ENCODE measurements at places on chromosomes 16 and 17.
A peak's percentile ranks its signal among the peaks of the same experiment; 100 is the strongest.

DNA sequence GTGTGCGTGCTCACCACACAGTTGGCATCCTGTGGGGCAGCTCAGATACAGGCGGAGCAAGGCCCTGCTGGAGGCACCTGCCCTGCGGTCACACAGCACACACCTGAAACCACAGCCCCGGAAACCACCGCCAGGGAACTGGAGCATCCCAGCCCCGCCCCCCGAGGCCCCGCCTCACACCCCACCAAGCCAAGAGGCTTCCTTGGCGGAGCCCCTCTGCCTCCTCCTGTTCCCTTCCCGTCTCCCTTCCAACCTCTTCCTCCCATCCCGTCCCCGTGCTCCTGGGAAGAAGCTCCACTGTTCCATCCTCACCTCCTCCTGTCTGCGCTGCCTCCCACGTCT lies 205.5 kb downstream of the NTN1 start:
- no peak for DNase-seq

DNA sequence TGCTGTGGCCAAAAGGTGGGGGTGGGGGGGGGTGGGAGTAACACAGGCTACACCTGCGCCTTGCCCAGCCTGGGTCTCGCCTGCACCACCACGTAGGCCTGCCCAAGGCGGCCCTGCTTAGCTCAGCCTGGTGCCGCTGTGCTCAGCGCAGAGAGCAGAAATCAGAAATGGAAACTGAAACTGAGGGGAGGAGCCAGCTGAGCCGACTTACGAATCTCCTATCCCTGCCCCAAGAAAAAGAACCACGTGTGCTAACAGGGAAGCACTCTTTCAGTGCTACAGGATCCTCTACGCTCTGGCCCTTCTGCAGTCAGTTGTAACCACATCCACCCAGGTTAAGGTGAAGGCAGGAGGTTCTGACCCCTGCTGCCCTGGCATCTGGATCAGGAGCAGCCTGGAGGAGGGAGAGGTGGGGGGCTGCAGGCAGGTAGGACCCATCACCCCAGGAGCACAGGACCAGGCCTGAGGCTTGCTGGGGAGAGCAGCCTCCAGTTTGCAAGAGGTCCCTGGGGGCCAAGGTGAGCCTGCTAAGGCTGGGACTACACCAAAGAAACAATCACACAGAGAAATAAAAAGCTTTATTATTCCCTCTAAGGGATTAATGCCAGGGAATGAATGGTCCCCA lies at the start of gene DHX58:
Gene DHX58 (minus strand): TSS at position 163 of the 625 bp plus-strand sequence. CDS start 822 bp downstream, outside the sequence.
- DNase-seq = peak; percentile 76

DNA sequence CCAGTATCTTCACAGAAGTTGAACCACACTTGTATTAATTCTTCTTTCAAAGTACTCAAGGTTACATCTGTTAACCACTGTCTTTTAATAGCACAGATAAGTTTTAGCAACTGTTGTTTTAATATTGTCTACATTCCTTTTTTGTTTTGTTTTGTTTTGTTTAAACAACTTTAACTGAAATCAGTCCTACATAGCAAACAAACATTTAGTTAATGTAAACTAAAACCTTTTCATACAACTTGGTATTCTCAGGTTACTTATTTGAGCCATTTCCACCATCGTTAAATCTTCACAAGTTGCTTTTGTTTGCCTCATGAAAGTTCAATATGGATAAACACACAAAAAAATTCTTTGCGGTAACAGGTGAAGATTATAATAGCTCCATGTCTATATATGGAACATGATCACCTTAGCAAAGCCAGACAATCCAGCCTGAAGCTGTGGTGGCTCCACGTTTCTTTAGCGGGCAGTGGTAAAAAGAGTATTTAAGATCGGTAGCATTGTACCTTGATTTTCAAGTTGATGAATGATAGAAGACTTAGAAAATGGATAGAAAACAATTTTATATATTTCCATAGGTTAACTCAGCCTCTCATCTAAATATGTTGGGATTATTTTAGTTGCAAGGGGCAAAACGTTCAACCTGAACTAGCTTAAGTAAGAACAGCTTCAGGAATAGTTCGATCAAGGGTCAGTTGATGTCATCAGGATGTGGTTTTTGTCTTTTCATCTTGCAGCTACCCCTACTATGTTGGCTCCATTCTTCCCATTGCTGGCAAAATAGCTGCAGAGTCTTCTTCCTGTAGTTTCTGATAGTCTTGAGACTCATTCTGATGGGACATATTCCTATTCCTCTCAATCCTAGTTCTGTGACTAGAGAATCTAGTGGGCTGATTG lies 182.8 kb downstream of the FTO start:
- no peak for DNase-seq

- peak; percentile 82 for DNase-seq
Measured at GRCh38 chr17:1764284-1764683, 2.4 kb downstream of the SERPINF1 start.

DNA sequence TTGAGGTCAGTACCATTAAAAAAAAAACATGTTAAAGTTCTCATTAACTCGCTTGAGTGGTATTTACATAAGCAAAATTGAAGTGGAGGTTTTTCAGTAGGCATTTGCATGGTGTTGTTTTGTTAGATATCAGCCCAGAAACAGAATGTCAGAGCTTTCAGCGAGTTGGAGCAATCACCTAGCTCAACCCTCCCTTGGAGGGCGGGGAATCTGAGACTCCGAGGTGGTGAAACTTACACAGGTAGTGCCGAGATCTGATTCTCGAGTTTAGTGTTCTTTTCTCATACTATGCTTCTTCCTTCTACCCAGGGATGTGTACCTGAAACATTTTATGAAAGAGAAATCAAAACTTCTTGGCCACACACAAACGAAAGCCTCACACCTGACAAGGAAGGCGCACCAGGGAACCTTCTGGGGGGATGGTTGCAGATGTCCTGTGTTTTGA lies 6.6 kb downstream of the SEC14L1 start:
- DNase-seq = no peak

DNA sequence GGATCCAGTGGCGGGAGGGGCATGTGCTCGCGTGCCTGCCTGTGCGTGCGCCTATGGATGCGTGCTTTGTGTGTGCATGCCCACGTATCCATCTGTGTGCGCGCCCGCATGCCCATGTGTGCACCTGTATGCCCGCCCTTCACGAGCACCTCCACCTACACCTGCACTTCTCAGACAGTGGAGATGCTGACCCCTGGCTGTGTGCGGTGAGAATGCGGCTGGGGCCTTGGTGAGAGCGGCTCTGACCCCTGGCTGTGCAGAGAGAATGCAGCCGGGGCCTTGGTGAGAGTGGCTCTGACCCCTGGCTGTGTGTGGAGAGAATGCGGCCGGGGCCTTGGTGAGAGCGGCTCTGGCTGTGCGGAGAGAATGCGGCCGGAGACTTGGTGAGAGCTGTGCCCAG lies 33.9 kb downstream of the AXIN1 start:
- no peak for DNase-seq

DNA sequence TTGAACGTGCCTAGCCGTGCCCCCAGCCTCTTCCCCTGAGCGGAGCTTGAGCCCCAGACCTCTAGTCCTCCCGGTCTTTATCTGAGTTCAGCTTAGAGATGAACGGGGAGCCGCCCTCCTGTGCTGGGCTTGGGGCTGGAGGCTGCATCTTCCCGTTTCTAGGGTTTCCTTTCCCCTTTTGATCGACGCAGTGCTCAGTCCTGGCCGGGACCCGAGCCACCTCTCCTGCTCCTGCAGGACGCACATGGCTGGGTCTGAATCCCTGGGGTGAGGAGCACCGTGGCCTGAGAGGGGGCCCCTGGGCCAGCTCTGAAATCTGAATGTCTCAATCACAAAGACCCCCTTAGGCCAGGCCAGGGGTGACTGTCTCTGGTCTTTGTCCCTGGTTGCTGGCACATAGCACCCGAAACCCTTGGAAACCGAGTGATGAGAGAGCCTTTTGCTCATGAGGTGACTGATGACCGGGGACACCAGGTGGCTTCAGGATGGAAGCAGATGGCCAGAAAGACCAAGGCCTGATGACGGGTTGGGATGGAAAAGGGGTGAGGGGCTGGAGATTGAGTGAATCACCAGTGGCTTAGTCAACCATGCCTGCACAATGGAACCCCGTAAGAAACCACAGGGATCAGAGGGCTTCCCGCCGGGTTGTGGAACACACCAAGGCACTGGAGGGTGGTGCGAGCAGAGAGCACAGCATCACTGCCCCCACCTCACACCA lies 724 bp downstream of the GAA start:
- no peak for DNase-seq

DNA sequence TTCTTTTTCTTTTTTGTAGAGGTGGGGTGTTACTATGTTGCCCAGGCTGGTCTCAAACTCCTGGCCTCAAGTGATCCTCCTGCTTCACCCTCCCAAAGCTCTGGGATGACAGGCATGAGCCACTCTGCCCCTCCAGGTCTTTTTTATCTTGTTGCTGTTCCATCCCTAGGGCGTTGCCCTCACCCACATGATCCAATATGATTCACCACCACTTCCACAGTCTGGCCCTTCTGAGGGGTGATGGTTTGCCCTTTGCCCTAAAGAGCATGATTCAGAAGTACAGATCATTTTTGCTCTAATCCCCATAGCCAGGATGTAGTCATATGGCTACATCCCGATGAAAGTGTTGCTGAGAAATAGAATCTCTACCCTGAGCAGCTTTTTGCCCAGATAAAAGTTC lies 18.8 kb downstream of the STX4 start:
- peak; percentile 97 for DNase-seq

DNA sequence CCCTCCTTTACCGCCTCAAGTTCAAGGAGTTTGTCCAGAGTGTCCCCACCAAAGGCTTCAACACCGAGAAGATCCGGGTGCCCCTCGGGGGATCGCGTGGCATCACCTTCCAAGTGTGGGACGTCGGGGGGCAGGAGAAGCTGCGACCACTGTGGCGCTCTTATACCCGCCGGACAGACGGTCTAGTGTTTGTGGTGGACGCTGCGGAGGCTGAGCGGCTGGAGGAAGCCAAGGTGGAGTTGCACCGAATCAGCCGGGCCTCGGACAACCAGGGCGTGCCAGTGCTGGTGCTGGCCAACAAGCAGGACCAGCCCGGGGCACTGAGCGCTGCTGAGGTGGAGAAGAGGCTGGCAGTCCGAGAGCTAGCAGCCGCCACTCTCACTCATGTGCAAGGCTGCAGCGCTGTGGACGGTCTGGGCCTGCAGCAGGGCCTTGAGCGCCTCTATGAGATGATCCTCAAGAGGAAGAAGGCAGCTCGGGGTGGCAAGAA lies 1.1 kb downstream of the ARL4D start:
- no peak for DNase-seq

- DNase-seq = no peak
Measured at GRCh38 chr17:65261152-65261551, 124.0 kb downstream of the RGS9 start.

GRCh38 chr16:24745391-24745790 lies 15.9 kb downstream of the TNRC6A start:
- DNase-seq = no peak

DNA sequence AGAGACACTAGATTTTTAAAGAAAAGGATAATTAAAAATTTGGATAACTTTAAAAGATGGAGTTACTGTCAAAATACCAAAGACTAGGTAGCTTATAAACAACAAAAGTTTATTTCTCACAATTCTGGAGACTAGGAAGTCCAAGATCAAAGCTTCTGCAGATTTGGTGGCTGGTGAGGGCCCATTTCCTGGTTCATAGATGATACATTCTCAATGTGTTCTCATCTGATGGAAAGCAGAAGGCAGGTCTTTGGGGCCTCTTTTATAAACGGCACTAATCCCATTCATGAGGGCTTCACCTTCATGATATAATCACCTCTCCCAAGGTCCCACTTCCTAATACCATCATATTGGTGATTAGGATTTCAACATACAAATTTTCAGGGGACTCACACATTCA lies 33.7 kb downstream of the NLK start:
- DNase-seq = no peak

- DNase-seq = peak; percentile 28
Measured at GRCh38 chr17:10698096-10698818, 863 bp downstream of the ADPRM start.

GRCh38 chr16:2749476-2749875 lies 3.0 kb upstream of the SRRM2 start:
- no peak for DNase-seq

GRCh38 chr17:33847900-33848299 lies 407.2 kb upstream of the CCL2 start:
- DNase-seq = no peak

GRCh38 chr17:77185137-77185536 lies 44.4 kb downstream of the SEC14L1 start:
- no peak for DNase-seq

- no peak for DNase-seq
Measured at GRCh38 chr17:9292561-9292941, 271.2 kb downstream of the NTN1 start.

DNA sequence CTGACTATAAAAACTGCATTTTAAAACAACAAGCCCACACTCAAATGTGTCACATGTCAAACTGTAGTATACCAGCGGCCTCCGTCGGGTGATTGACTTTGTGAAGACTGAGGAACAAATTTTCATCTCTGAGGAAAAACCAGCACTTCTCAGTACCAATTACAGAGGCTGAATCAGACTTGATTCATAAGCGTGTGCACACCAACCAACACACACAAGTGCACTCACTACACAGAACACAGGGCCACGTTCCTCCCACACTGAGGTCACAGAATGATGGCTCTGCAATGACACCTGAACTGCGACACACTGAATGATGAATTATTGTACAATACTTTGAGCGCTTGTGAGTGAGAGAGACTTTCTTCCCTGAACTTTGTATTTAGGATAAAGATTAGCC lies 29.6 kb downstream of the XPO6 start:
- DNase-seq = no peak

DNA sequence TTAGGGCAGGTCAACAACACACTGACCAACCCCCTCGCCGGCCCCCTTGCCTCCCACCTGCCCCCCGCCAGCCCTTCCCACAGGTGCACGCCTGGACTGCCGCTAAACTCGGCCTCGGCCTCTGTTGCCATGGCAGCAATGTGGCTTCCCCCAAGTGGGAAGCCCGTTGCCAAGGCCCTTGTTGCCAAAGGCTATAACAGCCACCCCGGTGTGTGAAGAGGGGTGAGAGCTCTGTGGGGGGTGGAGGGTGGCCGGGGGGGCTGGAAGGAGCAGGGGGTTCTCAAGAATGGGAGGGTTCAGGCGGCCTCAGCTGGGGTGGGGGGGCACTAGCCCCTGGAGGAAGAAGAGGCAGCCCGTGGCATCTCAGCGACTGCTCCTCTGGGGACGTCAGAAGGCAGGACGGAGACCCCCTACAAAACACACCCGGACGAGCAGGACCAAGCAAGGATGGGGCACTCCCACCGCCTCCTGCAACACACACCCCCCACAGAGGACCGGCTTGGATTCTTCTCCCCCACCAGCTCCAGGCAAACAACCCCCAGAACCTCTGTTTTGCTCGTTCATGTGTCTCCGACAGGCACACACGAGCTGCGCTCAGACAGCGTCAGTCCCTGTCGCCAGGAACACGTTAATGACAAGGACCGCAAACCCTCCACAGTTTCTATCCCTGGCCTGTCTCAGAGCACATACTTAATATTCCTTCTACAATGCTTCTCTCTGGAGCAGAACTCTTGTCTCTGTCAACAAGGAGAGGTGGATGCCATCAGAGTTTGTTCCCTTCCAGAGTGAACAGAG lies 55.7 kb downstream of the ABR start:
- no peak for DNase-seq

DNA sequence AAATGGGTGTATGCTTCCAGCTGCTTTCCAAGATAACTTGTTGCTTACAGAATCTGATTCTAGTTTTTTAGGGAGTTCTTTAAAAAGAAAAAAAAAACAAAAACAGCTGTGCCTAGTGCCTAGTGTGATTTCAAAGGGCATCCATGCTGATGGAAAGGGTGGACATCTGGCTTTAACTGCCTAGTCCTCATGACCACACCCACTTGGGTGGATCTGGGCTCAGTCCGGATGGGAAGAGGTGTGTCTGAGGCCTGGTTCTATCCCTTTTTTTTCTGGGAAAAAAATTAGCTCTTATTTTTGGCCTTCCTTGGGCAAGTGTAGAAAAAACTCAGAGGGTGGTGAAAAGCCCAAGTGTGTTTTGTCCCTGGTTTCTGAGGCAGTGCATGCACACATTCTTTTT lies 132.3 kb upstream of the CDH11 start:
- DNase-seq = no peak
